ENCODE measurements at places on chromosomes 7 and 10.

GRCh38 chr7:158443688-158444483 is 143.7 kb downstream of the PTPRN2 start:
- DNase-seq = no peak

DNA sequence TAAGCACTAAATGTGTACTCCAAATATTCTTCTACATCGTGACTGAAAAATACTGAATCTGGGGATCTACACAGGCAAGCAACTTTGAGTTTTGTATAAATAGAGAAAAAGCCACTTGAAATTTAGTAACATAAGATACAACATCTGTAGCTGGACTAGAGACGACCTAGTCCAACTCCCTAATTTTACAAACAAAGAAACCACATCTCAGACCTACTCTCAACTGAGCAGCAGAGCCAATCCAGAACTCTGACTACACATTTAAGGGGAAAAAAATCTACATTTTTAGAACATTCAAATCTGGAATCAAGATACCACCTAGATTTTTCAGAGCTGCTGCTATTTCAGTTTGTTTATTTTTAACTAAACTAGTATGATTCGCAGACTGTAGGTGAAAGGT is 88.9 kb downstream of the CABCOCO1 start:
- DNase-seq = no peak

- peak; percentile 10 for DNase-seq
Measured at GRCh38 chr10:93288679-93289634, 193.2 kb downstream of the MYOF start.

DNA sequence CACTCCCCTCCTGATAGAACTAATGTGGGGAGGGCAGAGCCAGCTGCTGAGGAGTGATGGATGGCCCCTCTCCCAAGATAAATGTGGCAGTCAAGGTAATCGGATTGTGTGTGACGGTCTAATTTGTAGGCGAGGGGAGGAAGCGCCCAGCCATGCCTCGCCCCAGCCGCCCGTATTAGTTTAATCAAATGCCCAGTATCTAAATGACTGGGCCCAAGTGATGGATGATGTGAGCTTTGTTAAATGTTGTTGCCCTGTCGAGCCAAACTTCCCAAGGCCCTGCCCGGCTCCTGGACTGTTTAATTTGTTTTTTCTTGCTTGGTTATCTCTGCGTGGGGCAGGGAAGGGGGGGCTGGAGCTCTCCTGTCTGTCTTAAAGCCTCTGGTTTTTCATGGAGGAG is 88.4 kb upstream of the PPIF start:
- DNase-seq = no peak

- no peak for DNase-seq
Measured at GRCh38 chr7:81659697-81660395, 110.0 kb downstream of the HGF start.

- DNase-seq = no peak
Measured at GRCh38 chr7:43077732-43078391, 34.6 kb upstream of the HECW1 start.

- no peak for DNase-seq
Measured at GRCh38 chr7:114466917-114467316, 52.3 kb downstream of the FOXP2 start.

GRCh38 chr10:88211230-88211629 is 347.8 kb downstream of the PTEN start:
- no peak for DNase-seq

DNA sequence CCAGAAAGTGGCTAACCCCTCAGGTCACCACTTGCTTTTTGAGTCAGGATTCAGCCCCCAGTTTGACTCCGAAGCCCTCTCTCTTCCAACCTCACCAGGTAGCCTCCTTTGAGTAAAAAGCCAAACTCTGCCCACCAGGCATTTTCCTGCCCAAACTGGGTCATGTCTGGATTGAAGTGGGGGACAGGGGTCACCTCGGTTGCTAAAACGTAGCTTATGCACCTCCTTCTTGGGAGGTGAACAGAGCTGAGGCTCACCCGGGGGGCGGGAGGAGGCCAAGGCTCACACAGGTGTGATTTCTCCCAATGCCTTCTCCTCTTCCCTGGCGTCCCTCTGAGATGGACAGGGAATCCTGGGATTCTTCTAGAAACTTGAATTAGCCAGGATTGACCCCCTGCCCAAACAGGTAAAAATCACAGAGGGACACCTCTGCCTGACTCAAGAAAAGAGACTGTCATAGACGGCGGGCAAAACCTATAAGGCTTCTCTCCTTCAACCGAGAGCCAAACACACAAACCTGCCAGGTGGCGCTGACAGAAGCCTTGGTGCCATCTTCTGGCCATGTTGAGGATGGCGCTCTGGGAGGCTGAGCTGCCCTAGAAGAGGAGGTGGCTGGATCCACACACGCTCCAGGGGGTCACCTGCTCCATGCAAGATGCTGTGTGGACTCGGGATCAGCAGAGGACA is 51.6 kb downstream of the PRLHR start:
- DNase-seq = no peak

- DNase-seq = no peak
Measured at GRCh38 chr7:108634036-108634435, 64.4 kb downstream of the DNAJB9 start.

DNA sequence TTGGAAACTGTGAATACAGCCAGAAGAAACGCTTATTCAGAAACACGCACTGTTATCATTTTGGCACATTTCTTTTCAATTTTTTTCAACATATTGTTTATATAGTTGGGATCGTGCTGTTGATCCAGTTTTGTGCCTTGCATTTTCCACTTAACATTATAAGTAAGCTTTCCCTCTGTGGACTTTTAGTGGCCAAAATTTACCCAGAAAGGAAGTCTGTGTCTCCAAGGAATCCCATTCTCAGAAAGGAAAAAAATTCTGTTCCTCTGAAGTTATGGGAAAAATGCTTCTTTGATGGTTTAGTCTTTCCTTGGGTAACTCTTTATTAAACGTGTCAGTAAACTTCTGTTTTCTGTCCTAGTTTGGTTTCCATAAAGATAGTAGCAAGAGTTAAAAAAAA is 280.0 kb downstream of the REEP3 start:
- DNase-seq = no peak

DNA sequence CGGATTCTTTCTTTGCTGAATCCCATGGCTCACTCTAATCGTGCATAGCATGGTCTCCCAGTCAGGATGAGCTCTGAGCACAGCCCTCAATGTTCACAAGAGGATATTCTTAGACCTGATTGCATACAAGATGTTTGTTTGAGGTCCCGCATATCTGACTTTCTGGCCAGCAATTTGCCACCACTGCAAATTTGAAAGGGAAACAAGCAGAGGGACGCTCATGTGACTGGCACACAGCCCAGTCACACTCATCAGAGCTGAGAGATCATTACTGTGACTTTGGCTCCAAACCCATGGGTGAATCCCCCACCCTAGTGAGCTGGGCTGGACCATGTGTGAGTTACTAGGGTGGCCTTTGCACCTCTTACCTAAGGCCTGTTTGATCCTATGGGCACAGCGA is 9.9 kb downstream of the TAS2R41 start:
- DNase-seq = no peak

- no peak for DNase-seq
Measured at GRCh38 chr10:126478546-126478945, 90.3 kb upstream of the ADAM12 start.

DNA sequence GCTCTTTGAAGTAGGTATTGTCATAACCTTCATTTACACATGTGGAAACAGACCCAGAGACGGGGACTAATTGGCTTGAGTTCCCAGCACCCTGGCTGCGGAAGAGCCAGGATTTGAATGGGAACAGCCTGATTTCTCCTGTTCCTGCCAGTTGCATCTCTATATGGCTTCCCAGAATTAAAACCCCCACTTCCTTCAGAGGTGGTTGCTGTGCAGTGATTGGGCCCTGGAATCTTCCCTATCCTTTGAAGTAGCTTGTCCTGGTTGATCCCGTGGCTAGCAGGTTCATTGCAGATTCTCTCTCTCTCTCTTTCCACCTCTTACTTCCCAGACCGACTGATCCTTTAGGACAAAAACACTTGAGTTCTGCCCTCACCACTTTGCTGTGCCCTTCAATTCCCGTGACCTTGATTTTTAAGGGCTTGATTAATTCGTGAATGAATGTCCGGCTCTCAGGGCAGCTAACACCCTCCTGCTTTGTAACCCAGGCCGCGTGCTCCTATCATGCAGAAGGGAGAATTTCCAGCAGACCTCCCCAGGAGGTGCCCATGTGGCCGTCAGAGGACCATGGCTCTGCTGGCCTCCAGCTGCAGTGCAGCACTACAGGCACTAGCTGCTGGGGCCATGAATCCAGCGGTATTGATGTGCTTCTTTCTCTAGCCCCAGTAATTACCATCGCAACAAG is 120.6 kb upstream of the AGK start:
- DNase-seq = no peak

GRCh38 chr10:3207351-3207750 is 34.8 kb upstream of the PITRM1 start:
- no peak for DNase-seq

DNA sequence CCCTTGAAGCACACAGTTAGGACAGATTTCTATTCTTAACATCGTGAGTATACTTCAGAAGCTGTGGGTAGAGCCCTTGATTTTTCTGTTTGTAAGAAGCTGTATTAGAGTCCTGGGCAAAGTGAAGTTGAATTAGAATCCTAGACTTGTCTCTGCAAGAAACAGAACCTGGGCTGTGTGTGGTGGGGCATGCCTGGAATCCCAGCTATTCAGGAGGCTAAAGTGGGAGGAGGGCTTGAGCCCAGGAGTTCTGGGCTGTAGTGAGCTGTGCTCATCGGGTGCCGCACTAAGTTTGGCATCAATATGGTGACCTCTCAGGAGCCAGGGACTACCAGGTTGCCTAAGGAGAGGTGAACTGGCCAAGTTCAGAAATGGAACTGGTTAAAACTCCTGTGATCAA is 183.4 kb downstream of the GNAI1 start:
- no peak for DNase-seq

- no peak for DNase-seq
Measured at GRCh38 chr10:123521076-123521475, 145.1 kb upstream of the GPR26 start.

DNA sequence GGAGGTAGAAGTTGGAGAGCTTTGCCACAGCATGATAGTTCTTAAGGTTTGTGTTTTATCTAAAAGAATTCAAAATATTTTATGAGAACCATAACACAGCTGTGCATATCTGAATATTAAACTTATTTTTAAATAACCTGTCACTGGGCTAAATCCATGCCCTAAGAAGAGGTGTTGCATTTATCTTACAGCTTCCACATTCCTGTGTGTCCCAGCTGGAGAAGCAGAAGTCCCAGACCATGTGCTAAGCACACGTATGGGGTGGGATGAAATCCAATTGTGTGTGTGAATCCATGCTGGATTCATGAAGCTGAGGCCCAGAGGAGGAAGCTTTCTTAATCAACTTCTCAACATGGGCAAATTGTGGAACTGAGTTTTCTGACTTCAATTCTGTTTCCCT is 121.5 kb downstream of the PKD1L1 start:
- no peak for DNase-seq

DNA sequence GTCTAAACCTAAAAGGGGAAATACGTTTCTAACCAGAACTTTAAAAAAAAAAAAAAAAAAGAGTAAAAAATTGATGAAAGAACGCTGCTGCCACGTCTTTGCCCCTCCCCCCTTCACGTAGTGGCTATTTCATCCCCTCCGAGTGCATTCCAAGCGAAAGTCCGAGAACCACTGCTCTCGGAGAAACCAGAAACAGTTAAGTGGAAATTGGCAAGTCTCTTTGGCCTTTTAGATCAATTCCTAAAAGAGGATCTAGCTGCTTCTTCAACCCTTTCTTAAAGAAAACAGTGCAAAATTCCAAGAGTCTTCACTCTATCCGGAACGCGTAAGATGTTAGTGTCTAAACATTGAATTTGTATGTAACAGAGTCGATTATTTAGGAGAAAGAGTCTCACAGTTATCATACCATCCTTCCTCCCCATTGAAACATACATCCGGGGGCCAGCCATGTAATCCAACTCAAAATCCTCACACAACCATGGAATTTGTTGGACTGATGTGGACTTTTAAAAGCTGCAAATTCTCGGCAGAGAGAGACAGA is 1.1 kb downstream of the P4HA1 start:
- peak; percentile 33 for DNase-seq

DNA sequence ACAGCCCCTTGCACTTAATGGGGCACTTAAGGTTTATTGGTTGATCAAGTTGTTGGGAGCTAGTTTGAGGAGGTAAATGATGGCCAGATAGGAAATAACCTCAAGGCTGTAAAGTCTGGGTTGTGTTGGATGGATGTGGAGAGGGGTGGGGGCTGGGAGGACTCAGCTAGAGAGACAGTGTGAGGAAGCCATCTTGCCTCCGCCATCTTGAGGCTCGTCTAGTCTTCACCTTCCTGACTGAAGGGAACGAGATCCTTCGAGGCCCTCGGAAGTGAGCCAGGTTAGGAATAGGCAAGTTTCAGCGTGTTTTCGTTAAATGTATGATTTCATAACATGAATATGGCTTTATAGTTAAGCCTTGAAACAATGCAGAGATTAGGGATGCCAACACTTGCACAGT is 5.5 kb downstream of the GALNT17 start:
- DNase-seq = no peak

DNA sequence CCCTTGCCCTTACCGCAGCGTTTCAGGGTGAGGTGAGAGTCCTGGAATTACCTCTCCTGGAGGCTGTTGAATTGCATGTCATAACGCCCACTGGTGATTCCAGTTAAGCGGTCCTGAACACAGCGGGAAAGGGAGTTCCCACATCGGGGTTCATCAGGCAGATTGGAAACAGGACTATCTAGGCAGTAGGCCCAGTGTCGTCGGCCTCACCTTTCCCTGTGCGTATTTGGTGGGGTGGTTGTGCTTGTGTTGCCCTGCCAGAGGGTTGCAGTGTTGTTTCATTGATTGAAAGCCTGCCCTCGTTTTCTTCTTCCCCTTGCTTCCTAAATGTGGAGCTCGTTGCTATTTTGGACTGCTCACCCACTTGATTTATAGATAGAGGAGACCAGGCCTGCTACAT is 10.6 kb upstream of the SUN1 start:
- DNase-seq = no peak

GRCh38 chr7:28890137-28890536 is 68.0 kb downstream of the TRIL start:
- DNase-seq = no peak

DNA sequence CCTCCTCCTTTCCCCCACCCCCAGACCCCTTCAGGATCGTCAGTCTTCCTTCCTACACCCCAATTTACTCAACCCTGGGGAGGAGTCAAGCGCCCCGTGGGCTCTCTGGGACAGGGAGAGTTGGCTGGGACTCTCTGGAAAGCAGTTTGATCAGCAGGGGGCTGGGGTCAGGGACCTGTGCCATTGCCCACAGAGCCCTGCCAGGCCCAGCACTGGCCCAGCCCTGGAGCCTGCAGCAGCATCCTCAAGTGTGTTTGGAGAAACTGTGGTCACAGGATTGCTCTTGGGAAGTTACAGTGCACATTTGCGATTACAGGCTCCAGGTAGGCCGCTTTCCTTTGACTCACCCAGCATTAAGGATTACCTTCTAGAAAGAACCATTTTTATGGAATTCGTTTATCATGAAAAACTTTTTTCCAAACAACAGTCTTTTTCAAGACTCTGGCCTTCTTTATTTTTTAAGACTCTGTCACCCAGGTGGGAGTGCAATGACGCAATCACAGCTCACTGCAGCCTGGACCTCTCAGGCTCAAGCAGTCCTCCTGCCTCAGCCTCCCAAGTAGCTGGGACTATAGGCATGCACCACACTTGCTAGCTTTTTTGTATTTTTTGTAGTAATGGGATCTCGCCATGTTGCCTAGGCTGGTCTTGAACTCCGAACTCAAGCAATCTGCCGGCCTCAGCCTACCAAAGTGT is 50.7 kb downstream of the CHST3 start:
- DNase-seq = no peak

Measured in T-helper 2 cell treated with Interferon-gamma antibody and Interleukin-4, amounts not matched to agents 5 μg/mL and 100 μg/mL, for 36 hours (primary cell).